ENCODE measurements at places on chromosomes 3 and 15. TPM values are rescaled to one million over a fixed set of nuclear protein-coding genes. Genes with fewer than 3 reads are reported as not detected.

DNA sequence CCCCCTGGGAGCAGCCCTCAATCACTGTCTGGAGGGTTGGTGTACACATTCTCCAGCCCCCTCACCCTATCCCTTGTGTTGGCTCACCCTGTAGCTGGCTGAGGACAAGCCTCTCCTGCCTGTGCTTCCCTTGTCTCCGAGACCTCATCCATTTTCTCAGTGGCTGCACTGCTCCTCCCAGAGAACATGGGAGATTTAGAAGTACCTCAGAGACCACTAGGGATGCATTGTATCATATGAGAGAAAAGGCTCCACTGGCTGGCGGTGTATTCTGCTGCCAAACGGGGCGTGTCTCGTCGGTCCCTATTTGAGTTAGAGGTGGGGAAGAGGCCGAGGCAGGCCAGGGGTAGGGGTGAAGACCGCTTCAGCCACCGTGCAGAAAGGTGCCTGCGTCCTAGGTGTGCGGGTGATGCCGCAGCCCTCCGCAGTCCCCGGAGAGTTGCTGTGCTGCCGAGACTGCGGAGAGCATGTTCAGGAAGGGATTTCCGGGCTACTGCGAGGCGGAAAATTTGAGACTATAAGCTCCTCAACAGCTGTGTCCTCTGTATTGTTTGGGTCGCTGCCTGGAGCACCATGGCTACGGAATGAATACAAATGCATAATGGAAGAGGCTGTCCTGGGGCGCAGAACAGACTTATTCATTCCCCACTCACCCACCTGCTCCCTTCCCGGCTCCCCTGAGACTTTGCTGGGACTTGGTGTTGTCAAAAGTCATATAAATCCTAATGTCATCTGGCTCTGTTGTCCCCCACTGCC lies 43.8 kb downstream of the SPSB4 start:
- peak; percentile 79 for DNase-seq

- no peak for DNase-seq
Measured at GRCh38 chr3:42696356-42697288, 6.0 kb downstream of the HHATL start.

GRCh38 chr15:99514306-99514705 lies 51.5 kb upstream of the MEF2A start:
- no peak for DNase-seq

INSYN1 gene
- total RNA-seq, result 1.3 TPM

CYP1A2 gene
- not detected for total RNA-seq

RPP25 gene
- 11.5 TPM for total RNA-seq

DNA sequence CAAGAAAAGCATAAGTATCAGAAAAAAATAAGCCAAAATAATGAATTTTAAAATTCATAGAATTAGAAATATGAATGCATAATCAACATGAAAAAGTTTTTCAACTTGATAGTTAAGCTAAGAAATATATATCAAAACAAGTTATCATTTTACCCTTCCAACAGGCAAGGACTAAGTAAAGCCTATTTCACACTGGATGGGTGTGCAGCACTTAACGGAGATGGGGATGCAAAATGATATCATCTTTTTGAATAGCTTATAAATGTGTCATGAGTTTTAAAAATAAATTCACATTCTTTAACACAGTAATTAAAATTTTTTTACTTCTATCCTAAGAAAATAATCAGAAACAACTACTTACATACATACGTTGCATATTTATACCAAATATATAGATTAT lies 20.9 kb downstream of the PIK3R4 start:
- no peak for DNase-seq

CYP8B1 gene
- total RNA-seq, result not detected

GRCh38 chr3:169563775-169564059 lies 99.8 kb downstream of the MECOM start:
- no peak for DNase-seq

- DNase-seq, result peak; percentile 52
Measured at GRCh38 chr3:150736903-150737832, 25.8 kb downstream of the SIAH2 start.

Measured in body of pancreas (tissue), 4 donors.